ENCODE measurements at places on chromosomes 12 and 14. TPM values are rescaled to one million over a fixed set of nuclear protein-coding genes. Genes with fewer than 3 reads are reported as not detected.

- H3K27ac ChIP-seq, result no peak overlapping the region
- no peaks in the 10 kb centered on the region for H3K27me3 ChIP-seq
- DNase-seq, result no peak
- H3K4me1 ChIP-seq, result peaks cover 9% of the 10 kb centered on the region
- H3K36me3 ChIP-seq, result no peaks in the 10 kb centered on the region
These were observed 80.5 kb upstream of the TMCC3 start for GRCh38 chr12:94730847-94731246.

- no peaks in the 10 kb centered on the region for H3K36me3 ChIP-seq
- no peaks in the 10 kb centered on the region for H3K27me3 ChIP-seq
- H3K4me3 ChIP-seq, result no peak overlapping the region
These were observed 759.7 kb downstream of the DIO2 start for GRCh38 chr14:79451601-79452000.

DNA sequence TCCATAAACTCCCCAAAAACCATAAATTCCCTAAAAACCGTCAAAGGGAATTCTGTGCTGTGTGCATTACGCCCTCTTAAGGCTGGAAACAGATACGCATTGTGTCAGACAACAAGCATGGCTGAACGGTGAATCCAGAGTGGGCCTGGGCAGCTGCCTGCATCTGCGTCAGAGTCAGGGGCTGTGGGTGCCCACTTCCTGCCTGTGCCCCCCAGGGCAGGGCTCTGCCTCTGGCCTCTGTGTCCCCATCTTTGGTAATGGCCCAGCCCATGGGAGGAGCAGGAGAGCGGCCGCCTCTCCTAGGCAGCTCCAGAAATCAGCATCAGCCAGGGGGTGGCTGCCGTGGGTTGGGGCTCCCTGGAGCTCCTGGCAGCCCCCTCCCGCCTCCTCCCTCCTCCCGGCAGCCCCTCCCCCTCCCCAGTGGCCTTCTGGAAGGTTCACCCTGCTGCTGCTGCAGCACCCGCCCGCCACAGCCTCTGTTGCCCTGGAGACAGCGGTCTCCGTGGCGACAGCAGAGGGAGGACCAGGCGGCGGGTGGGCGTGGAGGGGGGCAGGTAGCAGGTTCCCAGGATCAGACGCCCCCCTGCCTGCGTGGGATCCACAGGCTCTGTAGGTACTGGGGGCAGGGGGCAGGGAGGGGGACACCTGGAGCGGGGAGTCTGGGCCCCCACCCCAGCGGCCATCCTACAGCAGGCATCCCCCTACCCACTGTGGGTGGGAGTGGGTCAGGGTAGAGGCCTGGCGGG is 5.9 kb downstream of the MMP17 start:
- H3K27me3 ChIP-seq, result peaks cover 30% of the 10 kb centered on the region
- peaks cover 30% of the 10 kb centered on the region for H3K4me1 ChIP-seq
- H3K36me3 ChIP-seq, result no peaks in the 10 kb centered on the region
- H3K4me3 ChIP-seq, result no peak overlapping the region
- no peak for DNase-seq
- no peak overlapping the region for H3K27ac ChIP-seq

GRCh38 chr14:69002069-69002468 is 23.0 kb upstream of the ACTN1 start:
- no peaks in the 10 kb centered on the region for H3K36me3 ChIP-seq
- H3K27me3 ChIP-seq, result no peaks in the 10 kb centered on the region
- H3K4me3 ChIP-seq, result no peak overlapping the region
- no peak overlapping the region for H3K27ac ChIP-seq

OR4E2 gene
- not detected for total RNA-seq

TNS2 gene
- 63.8 TPM for total RNA-seq

All from heart right ventricle (tissue), 16 donors.